ENCODE measurements at places on chromosomes 2 and 18. TPM values are rescaled to one million over a fixed set of nuclear protein-coding genes. Genes with fewer than 3 reads are reported as not detected.

FOXI3 gene
- not detected for total RNA-seq

PRADC1 gene
- 5.9 TPM for total RNA-seq

SPC25 gene
- total RNA-seq, result 7.6 TPM

ANKRD30B gene
- 0.88 TPM for total RNA-seq

NCL gene
- total RNA-seq, result 193 TPM

TDRD15 gene
- not detected for total RNA-seq

ABCG5 gene
- total RNA-seq, result not detected

TLK1 gene
- total RNA-seq, result 11.9 TPM

HOXD9 gene
- total RNA-seq, result 1.7 TPM

Data from placental pericyte (primary cell).